ENCODE measurements at places on chromosomes 2 and 18.

DNA sequence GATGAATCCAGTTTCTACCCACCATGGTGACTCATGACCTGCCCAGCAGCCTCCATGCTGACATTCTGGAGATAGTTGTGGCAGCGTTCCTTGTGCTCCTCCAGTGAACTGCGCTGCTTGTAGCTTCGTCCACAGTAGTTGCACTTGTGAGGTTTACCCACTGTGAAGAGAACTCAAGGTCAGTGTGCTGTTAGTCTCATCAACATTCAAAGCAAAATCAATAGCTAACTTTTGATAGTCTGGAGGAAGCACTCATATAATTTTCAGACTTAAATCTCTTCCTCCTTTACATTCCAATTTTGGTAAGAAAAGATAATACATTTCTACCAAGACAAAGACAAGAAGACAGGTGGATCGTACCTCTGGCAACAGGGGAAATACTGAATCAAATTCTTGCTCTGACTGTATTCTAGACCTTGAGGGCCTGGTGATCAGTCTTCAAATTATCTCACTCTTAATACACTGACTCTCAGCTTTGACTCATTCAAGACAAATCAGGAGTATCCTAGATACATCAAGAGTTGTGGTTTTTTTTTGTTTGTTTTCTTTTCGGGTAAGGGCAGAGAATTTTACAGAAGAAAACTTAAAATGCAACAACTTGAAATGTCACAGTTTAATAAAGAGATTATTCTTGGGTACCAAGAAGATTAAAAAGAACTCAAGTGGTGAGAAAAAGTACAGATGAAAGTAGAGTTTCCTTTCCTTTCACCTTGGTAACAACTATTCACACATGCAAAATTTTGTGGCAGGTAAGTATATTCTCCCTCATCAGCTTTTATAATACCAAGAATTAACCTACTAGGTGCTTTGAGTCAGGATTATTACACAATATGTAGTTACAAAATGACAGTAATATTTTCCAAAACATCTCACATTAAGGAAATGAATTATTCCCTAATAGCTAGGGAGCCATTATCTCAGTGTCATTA is 129.2 kb downstream of the IKZF2 start:
- DNase-seq = peak; percentile 70

DNA sequence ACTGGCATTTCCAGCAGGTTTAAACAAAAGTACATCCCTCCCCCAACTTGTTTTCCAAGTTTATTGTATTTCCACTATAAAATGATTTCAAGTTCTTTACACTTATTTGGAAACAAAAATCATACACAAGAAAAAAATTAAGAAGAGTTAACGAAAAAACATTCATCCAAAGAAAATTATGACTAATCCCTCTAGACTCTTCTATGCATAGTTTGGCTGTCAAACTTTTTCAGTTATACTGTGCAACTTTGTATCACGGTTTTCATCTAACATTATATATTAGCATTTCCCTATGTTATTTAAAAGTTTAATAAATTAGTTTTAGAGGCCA is 627 bp downstream of the WDCP start:
- DNase-seq = no peak

DNA sequence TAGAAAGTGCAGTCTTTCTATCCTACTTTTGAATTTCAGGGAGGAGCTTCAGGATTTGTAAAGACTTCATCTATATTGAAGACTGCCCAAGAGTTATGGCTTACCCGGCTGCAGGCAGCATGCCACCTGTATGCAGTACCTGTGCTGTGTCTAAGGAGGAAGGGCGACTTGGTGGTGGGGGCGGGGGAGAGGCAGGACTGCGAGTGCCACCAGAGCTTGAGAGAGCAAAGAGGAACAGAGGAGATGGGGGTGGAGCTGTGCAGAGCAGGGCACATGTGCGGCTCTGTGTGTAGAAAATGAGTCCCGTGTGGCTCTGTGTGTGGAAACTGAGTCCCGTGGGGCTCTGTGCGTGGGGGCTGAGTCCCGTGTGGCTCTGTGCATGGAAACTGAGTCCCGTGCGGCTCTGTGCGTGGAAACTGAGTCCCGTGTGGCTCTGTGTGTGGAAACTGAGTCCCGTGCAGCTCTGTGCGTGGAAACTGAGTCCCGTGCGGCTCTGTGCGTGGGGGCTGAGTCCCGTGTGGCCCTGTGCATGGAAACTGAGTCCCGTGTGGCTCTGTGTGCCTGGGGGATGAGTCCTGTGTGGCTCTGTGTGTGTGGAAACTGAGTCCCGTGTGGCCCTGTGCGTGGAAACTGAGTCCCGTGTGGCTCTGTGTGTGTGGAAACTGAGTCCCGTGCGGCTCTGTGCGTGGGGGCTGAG is 43.2 kb downstream of the LDLRAD4 start:
- DNase-seq = no peak

- DNase-seq = no peak
These were observed at the start of gene GAL3ST2 for GRCh38 chr2:241776336-241777169. Gene GAL3ST2 (plus strand): TSS chr2:241776822. CDS start chr2:241776956, 134 bp downstream.

DNA sequence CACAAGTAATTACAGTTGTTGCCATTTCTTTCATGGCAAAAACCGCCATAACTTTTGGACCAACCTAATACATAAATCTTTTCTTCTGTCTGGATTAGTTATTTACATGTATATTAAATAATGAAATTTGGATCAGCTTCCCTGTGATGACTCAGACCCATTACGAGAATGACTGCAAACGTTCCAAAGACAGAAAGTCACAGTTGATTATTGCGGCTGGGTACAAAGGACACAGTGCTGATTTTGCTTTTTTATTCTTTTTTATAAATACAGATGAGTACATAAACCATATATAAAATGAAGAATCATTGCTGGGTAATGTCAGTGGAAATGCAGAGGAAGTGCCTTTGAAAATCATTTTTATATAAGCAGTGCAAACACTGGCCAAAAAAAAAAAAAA is 126.2 kb downstream of the TWIST2 start:
- DNase-seq = no peak

- DNase-seq = no peak
These were observed 47.9 kb upstream of the PMAIP1 start for GRCh38 chr18:59851784-59852399.

DNA sequence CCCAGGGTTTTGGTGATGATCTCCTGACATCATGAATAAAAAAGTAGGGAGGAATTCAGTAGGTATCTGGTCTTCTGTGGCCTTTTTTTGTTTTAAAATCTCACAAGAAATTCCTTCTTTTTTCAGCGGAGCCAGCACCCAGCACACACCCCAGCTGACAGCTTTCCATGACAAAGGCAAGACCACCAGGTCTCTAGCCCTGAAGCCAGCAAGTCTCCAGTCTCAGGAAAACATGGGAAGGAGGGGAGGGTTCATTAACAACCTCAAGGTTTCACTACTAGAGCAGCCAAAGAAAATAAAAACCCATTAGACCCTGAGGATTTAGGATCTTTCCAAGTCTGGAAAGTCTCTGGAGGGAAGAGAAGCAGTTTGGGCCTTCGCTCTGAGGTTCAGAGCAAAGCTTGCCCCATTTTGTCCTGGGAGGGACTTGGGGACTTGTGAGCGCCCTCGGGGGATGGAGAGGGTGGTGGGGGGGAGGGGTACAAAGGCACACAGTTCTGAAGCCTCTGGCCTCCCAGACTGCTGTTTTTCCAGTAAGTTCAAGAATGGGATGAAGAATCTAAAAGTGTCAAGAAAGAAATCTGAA is 9.0 kb downstream of the FOXI3 start:
- no peak for DNase-seq

DNA sequence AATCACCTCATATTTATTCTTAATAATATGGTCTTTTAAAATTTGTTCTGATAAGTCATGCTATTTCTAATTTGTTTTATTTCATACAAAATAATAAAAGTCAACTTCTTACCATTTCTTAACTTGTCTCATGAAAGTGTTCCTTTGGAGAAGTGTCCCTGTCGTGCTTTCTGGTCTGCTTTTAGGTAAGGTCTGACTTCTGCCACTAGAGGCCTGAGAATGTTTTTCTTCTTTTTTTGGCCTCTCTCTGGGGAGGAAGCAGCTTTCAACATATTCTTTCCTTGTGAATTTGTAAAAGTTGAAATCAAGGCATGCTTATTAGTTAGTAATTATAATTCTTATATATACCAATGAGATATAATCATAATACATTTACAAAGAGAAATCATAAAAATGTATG is 39.4 kb downstream of the MAP2 start:
- no peak for DNase-seq

DNA sequence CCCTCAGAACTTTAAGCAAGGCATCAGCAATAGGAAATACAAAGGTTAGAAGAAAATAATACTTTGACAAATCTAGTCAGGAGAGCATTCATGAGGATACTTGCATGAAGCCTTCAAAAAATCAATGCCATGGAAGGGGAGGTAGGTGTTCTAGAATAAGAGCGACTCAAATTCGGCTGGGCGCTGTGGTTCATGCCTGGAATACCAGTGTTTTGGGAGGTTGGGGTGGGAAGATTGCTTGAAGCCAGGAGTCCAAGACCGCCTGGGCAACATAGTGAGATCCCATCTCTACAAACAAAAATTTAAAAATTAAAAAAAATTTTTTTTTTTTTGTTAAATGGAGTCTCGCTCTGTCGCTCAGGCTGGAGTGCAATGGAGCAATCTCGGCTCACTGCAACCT is 21.8 kb downstream of the GBX2 start:
- DNase-seq = no peak

DNA sequence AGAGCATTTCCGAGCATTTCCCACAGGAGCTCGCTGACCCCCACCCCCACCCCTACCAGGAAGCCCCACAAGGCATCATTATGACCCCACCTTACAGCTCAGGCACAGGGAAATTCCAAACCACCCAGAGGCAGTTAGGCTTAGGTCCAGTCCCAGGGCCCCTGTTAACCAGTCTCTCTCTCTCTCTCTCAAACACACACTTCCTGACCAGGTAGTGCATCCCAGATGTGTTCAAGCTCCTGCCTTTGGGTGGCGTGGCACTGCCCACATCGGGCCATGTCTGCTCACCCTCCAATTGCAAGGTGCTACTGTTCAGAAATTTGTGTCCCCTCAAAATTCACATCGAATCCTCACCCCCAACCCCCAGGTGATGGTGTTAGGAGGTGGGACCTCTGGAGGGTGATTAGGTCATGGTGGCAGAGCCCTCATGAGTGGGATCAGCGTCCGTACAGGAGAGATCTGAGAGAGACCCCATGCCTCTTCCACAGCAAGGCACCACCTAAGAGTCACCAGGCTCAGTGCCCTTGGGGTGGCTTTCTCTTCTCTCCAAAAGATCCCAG is 8.8 kb downstream of the COPS9 start:
- DNase-seq = no peak

DNA sequence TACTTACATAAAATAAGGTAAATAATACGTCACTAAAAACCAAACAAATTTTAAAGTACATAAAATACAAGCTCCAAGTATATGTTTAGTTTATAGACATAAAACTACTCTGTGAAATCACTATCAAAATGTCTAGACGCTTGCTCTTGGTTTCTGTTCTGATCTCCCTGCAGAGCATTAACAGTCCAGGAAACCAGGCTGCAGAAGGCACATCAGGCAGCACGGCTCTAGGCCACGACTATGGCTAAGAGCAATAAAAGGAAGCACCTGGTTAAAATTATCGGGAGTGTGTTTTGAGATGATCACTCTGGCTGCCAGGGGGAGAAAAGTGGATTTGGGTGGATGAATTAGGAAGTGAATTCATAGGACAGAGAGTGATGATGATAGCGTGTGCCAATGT is 196.0 kb upstream of the SPHKAP start:
- DNase-seq = no peak

DNA sequence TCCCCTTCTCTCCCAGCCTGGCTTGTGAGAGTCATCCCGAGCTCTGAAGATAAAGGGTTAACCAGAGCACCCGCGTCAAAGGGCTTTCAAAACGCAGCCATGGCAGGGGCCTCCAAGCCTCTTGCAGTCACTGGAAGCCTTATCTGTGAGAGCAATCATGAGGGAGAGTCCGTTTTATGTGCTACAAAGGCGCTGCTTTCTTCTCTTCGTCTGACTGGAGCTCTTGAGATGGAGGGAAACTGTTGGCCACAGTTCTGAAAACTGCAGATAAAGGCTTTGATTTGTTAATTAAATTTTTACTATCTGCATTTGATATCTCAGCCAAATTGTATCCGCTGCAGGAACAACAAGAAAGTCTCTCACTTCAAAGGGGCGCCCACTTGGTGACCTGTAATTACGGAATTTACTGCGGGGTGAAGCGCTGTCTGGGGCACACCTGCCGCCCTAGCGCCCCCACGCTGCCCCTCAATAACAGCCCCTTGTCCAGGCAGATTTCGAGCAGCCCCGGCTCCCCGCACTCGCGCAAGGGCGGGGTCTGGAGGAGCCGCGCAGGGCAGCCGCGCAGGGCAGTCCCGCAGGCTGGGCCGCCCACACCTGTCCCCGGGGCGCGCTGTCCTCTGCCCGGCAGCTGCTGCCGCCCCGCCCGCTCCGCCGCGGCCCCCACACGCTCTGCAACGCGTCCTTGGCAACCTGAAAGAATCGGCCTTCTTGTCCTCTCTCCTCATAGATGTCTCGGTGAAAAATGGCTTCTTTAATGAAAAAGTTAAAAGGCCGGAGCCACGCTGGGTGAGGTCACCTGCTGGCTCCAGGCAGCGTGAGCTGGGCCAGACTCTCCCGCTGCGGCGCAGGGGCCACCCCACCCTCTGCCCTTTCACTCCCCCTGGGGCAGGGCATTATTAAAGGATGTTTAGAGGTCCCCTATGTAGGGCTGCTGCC is 217.9 kb downstream of the VAPA start:
- peak; percentile 5 for DNase-seq

- DNase-seq = no peak
These were observed 105.0 kb upstream of the MAP3K20 start for GRCh38 chr2:172970660-172971059.

DNA sequence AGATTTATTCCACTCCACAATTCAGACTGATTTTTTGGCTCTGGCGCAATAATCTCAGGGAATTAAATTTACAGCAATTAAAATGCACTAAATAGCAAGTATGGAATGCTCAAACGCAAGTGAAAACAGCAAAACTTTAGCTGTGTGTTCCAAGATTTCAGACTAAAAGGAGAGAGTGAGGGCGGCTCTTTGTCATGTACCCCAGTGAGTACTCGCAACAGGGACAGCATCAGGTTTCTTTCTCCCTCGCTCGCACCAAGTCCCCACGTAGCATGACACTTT is 1.1 kb downstream of the ROCK2 start:
- DNase-seq = no peak
